ENCODE measurements at places on chromosomes 5 and 9.

GRCh38 chr9:28127101-28127500 is 553.8 kb upstream of the C9orf72 start:
- DNase-seq = no peak

DNA sequence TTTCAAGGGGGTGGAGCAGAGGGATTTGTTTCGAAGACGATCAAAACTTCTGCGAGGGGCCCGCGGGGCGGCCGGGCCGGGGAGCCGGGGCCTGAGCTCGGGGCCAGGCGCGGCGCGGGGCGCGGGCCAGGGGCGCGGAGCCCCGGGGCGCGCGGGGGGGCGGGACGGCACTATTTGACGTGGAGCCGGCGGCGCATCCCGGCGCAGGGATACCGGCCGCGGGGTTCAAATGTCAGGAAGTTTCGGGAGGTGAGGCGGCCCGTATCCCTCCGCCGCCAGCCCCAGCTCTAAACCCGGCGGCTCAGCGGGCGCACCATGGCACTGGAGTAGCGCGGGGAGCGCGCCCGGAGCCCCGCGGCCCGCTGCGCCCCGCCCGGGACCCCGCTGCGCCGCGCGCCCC is at the start of gene LMX1B:
LMX1B (plus strand) TSS at position 278 of the 400 bp plus-strand sequence. CDS start 522 bp downstream, outside the sequence.
- DNase-seq = peak; percentile 44

DNA sequence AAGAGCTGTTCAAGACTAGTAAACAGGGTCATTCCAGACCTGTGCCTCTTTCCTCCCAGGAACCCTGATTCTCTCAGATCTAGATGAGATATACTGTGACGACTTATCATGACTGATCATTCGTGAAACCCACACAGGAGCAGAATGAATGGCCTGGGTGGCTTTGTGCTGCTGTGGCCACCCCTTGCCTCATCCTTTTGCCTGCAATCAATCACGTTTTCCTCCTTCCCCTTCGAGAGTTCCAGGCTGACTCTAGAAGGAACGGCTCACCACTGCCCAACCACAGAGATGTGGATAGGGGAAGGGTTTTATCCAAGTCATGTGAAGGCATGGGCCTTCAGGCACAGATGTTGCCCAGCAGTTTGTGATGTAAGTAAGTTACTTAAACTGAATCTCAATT is 5.8 kb downstream of the ANXA6 start:
- peak; percentile 72 for DNase-seq

DNA sequence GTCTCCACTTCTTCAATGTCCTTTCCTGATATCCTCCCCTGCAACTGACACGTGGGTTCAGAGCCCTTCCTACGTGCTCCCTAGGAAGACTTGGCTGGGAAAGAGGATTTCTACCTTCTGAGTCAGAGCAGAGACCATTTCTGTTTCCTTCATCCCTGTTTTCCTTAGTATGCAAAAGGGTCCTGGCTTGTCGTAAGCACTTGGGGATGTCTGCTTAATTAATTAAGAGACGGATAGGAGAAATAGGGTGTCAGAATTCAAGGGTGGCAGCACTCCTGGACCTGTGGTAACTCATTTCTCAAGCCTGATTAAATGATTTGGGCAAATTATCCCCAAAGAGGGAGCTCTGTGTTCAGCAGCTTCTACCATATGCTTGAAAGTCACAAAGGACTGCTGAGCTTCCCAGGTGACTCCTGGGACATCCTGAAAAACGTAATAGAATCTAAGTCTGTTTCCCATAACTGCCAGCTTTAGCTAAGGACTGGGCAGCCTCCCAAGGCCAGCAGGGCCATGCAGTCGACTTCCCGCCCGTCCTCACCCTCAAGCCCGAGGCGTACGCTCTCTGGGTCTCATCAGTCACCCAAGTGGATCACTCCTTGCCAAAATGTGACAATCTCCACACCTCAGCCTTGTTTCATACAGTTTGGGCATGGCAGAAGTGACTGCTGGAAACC is 20.5 kb downstream of the ABCA1 start:
- peak; percentile 95 for DNase-seq

DNA sequence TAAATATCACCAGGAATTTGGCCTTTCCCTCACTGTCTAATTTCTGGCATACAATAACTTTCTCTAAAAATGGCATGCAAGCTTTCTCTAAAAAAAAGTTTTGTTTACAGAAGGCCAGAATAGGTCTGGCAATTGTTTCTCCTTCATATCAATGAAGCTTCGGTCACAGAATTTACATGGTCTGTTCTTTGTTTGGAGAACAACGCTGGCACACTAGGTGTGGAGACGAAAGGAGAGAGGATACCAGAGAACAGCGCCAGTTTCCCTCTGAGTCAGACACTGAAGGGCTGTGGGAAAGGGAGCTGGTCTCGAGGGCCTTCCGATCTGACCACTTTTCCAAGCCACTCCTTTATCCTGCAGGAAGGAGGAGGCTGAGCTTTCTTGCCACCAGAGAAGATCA is 60.1 kb upstream of the ITGA1 start:
- DNase-seq = peak; percentile 82

GRCh38 chr5:66602621-66603020 is 6.4 kb downstream of the MAST4 start:
- DNase-seq = no peak

DNA sequence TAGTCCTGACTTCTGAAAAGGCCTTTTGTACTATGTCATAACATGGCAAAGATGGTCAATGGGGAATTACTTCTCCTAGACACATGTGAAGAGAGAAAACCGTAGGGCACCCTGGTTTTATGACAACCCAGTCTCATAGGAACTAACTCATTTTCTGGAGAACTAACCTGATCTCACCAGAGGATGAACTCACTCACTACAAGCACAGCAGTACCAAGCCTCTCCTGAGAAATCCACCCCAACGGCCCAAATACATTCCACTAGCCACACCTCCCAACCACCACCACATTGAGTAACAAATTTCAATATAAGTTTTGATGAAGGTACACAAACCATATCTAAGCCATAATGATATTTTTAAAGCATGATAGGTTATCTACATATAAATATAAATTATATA is 909.3 kb upstream of the CDH10 start:
- DNase-seq = no peak

GRCh38 chr9:92669527-92669889 is 423 bp downstream of the IPPK start:
- DNase-seq = no peak

DNA sequence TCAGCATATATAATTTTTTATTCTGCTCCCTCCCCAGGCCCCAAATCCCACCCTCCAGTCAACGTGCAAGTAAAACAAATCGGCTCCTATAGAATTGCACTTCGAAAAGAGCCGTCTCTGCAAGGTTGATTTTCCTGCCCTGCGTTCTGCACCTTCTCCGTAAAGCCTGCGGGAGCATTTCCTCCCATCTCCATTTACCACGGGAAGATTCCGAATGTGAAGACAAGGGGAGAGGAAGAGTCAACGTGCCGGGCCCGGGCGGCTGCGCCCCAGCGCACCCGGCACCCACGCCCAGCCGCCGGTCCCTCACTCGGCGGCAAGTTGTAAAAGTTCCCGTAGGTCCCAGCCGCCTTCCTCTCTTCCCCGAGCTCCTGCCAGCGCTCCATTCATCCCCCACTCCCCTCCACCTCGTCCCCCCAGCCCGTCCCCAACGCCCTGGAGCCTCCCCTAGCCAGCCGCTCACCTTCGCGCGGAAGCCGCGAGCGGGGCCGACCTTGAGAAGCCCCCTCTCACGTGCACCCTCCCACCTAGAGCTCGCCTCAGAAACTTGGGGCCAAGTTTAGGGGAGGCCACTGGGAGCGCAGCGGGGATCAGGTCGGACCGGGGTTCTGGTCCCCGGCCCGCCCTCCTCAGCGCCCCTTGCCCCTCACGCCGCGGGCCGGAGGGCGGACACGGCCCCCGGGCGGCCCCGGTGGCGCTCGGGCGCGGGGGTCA is 431 bp downstream of the BNC2 start:
- no peak for DNase-seq

GRCh38 chr5:15887093-15887492 is 292.5 kb downstream of the MARCHF11 start:
- no peak for DNase-seq

- DNase-seq = no peak
These were observed 38.6 kb downstream of the MARCHF11 start for GRCh38 chr5:16140944-16141343.

DNA sequence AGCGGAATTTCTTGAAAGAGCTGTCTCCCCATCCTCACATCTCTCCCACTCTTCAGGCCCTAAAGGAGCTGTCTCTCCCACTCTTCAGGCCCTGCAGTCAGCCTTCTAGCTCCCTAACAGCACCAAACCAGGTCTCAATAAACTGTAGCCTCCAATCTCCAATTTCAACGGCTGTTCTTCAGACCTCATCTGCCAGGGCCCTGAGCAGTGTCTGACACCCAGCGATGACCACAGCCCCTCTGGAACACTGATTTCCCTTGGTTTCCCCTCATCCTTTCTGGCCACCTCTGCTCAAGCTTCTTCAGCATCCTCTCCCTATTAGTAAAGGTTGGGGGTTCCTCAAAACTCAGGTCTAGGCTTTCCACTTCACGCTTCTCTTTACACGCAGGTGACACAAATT is 1.6 kb upstream of the P4HA2 start:
- DNase-seq = no peak

GRCh38 chr5:95069021-95069420 is 215.9 kb downstream of the MCTP1 start:
- no peak for DNase-seq

DNA sequence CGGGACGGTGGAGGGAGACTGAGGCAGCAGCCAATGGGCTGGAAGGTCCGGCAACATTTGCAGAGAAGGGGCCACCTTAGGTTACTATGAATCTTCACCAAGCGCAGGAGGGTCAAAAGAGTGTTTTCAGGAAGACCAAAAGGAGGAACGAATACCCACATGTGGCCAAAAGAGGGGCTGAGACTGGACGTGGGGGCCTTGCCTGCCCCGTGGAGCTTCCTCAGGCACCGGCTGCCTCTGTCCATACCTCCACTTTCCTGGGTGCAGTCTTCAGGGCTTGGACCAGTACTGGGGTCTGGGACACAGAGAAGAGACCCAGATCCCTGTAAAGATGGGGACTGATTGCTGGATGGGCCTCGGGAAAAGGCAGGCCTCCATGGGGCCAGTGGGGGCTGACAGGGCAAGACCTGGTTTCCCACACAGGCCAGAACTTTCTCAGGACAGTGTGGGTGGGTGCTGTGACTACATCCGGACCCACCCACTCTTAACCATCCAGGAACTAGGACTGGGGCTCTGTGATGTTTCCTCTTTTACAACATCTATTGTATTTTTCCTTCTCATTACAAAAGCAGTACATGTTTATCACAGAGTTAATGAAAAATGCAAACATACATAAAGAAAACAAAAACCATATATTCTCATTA is 294.7 kb downstream of the ZSWIM6 start:
- no peak for DNase-seq

- peak; percentile 99 for DNase-seq
These were observed 26.2 kb downstream of the WWC1 start for GRCh38 chr5:168317521-168318147.

DNA sequence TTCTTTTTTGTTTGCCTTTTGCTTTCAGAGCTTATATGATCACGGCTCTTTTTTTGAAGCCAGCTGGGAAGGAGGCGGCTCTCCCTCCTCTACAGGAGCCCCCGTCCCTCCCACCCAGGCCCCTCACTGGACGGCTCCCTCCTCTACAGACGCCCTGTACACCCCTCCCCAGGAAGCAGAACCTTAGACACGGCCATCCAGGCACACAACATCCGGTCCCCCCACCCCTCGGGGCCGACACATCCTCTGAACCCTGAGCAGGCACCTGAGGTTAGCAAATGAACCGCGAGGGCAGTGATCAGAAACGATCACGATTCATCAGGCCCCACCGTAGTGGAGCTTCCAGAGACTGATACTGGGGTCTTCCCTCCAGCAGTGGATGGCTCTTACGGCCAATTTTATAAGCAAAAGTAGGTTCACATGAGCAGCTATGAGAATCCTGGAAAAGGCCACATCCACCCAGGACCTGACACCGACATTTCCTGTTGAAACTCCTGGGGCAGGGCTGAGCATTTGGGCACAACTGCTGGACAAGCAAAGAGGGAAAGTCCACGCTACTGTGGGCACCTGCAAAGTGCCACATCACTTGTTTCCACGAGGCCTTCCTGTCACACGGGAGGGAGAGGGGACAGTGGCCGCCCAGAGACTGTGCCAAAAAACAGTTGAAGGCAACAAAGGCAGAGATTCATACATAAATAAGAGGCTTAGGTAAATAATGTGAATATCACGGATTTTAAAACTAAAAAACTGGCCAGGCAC is 78.9 kb downstream of the SEMA4D start:
- DNase-seq = no peak

DNA sequence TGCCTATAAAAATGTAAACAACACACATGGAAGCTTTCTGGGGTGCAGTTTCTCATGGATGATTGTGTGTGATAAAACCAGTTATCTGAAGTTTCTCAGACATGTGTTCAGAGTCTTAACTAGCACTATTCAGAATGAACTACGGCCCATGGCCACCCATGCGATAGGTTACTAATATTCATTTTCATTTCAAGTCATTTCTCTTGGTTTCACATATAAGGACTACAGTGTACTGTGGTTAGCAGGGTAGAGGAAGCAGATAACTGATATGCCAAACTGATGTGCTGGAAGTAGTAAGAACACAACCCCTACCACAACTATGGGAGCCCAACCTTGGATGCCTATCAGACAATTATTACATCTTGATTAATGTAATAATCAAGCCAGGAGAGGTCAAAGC is 372.1 kb downstream of the DTWD2 start:
- no peak for DNase-seq

DNA sequence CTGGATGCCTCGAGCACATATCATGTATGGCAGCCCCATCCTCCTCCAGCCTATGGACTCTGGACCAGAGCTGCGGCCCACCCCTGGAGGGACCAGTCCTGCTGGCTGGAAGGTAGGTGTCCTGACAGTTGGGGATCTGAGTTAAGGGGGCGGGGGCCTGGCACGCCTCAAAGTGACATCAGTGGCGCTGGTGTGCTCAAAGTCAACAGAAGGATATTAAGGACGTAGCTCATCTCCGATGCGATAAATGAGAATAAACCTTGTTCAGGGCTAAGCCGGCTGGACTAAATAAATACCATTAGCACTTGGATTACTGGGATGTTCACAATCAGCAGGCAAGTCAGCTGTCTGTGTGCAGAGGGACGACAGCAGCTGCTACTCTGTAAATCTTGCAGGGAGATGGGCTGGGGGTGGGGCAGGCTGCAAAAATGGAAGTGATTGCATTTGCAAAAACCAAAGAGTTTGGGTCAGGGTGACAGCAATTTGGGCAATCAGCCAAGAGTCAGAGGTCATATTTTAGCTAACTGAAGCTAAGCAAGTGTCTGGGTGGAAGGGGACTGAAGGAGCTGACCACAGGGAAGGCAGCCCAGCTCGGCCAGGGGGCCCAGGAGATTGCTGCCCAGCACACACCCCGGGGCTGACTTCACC is 80.0 kb upstream of the LRRTM2 start:
- no peak for DNase-seq

- no peak for DNase-seq
These were observed 99.1 kb downstream of the RXRA start for GRCh38 chr9:134425401-134425800.

DNA sequence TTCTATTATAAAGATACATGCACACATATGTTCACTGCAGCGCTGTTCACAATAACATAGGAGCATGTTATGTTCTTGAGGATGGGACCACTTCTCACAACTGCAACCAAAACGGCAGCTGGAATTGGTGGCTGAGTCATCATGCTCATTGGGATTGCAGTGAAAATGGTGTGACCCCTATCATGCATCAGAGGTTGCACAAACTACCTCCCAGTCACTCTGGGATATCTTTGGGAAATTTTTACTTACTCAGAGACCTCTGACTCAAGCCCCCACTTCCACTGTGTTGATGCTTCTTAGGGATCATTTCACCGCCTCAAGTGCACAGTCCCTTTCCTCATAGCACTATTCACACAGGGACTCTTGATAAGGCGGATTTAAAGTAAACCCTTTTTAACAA is 474.1 kb downstream of the BNC2 start:
- DNase-seq = peak; percentile 93

- DNase-seq = no peak
These were observed 541 bp upstream of the TBCA start for GRCh38 chr5:77776554-77777206.

Data from fibroblast of mammary gland (primary cell).